ENCODE measurements at places on chromosomes 7 and 10.

DNA sequence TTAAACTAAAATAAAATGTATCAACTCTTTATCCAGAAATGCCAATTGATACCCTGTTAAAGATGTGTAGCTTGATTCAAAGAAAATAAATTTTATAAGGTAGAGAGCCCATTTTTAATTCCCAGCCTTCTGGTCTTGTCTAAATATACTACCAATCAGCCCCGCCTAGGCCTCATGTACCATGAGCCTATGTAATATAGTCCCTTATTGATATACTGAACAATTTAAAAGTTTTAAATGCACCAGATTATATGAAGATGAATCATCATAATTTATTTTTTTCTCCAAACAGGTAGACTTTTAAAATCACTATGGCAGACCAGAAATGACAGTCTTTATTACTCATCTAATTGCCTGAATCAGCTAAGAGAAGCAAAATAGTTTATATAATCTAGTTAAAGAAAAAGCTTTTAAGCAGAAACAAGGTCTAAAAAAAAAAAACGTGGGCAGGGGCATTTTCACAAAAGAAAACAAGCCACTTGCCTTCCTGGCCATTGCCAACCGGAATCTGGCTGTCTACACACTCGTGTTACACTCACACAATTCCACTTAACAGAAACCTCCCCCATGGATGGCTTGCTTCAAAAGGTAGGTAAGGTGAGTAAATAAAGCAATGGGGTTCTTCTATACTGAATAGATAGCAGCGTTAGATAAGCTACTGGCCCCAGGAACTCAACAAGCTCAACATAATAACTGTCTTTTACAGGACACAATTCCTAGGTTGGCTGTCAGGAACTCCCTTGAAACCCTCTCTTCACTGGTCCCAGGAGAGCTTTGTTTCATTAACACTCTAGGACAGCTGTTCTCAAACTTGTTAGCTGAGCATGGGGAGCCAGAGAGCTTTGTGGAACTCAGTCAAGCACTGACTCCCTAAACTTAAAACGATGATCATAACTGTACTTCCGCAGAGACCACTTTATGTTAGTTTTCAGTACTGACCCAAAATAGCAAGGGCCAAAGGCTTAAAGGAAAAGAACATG is 37.2 kb downstream of the RAPGEF5 start:
- no peak for DNase-seq

DNA sequence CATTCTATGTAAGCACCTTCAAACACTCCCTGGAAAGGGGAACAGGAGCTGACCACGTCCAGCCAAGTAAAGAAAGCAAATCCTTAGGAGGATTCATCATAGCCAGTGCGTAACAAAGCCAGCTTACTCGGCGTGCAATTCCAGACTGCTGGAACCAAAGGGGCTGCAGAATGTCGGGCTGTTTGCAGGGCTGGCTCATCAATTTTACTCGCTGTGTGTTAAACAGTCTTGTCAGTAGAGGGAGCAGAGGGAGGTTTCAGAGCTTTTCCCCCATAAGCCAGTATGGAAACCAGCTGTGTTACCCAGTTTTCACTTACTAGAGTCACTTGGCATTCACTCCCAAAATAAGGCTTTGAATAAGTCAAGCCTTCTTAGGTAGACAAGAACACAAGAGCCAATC is 127.1 kb downstream of the KMT2E start:
- DNase-seq = peak; percentile 66

- DNase-seq = no peak
Measured at GRCh38 chr7:102413091-102413490, 16.9 kb downstream of the PRKRIP1 start.

- no peak for DNase-seq
Measured at GRCh38 chr7:80247144-80247543, 112.5 kb downstream of the GNAI1 start.

- no peak for DNase-seq
Measured at GRCh38 chr7:90629297-90629918, 33.3 kb downstream of the CDK14 start.

- DNase-seq = no peak
Measured at GRCh38 chr7:105439174-105439893, 50.6 kb upstream of the SRPK2 start.

- no peak for DNase-seq
Measured at GRCh38 chr10:114548662-114549061, 109.4 kb downstream of the ABLIM1 start.

- no peak for DNase-seq
Measured at GRCh38 chr10:87674943-87675342, 15.3 kb downstream of the PAPSS2 start.

- DNase-seq = no peak
Measured at GRCh38 chr10:75008952-75009351, 102.5 kb upstream of the SAMD8 start.

DNA sequence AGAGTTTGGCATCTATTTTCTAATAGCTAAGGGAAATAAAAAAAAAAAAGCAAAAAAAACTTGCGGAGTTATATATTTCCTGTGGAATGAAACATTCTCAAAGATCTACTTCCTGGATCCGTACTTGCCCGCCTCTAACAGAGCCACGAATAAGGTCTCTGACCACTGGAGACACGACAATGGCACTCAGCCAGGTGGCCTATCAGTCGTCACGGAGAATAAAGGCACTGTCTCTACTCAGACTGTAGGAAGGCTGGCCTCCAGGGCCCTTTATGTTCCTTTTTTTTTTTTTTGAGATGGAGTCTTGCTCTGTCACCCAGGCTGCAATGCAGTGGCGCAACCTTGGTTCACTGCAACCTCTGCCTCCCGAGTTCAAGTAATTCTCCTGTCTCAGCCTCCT is 58.7 kb downstream of the RGS10 start:
- DNase-seq = no peak

- no peak for DNase-seq
Measured at GRCh38 chr10:60627778-60628748, 150.2 kb upstream of the CDK1 start.

- no peak for DNase-seq
Measured at GRCh38 chr7:2959828-2960599, 83.7 kb downstream of the CARD11 start.

GRCh38 chr7:100573691-100574361 is at the start of gene SAP25:
TSS of gene SAP25 (minus strand) at chr7:100573900. CDS start at chr7:100573742, 158 bp downstream.
- no peak for DNase-seq

DNA sequence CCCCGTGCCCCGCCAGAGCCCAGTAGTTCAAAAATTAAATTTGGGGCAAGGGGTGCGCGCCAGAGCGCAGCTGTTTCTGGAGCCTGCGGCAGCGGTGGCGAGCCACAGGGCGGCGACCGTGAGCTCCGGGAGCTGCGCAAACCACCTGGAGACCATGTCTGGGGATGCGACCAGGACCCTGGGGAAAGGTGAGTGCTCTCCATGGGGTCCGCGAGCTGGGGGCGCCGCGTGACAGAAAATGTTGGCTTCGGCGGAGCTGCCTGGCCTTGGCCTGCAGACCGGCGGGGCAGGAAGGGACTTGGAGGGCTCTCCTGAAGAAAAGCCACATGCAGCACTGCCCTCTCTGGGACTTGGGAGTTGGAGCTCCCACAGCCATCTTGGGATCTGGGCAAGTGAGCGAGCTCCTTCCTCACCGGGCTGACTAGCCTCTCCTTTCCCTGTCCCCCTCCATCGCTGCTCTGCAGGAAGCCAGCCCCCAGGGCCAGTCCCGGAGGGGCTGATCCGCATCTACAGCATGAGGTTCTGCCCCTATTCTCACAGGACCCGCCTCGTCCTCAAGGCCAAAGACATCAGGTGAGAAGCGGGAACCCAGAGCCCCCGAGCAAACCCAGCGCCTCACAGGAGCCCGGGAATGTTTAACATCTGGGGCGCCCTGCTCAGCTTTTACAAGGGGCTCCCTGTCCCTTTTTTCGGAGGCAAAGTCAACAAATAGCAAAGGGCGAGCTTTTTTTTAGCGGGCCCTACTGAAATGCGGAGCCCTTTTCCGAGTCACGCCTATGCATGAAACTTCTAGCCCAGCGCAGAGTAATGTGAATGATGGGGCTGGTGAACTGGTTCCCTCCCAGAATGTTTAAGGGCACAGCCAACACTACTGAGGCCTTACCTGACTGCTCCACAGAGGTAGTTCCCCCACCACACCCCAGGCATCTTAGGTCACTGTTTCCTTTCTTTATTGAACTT is 6.1 kb downstream of the GSTO2 start:
- no peak for DNase-seq

DNA sequence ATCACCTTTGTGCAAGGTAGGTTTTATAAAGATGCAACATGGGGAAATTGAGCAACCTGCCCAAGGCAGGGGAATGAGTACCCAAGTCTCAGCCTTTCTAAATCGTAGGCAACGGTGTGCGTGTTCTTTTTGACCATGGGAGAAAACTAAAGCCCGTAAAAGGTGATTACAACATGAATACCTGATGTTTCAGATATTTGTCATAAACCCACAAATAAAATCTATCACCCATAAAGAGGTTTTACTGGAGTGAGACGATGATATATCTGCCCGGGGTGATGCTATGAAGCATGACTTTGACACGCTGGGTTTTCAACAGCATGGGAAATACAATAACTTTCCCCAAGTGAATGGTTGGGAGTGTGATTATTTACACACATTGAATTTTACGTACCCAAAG is 406.3 kb upstream of the KLF6 start:
- no peak for DNase-seq

GRCh38 chr7:87058744-87059524 is 520 bp downstream of the ELAPOR2 start:
- DNase-seq = no peak

DNA sequence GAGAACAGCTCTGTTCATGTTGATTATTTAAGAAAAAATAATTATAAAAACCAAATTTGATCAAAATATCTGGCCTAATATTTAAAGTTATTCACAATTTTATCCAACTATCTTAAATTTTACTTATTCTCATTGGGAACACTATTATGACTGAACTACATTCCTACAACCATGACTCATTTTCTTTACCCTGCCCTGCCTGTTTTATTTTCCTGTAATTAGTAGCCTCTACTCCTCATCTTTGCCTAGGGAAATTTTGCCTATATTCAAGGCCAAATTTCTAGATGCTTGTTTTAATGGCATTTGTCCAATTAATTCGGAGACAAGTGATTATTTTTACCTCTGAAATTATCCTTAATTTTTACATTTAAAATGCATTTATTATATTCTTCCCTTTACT is 289.7 kb upstream of the TMEM229A start:
- no peak for DNase-seq

GRCh38 chr7:104005197-104005596 is 15.7 kb upstream of the RELN start:
- DNase-seq = no peak

DNA sequence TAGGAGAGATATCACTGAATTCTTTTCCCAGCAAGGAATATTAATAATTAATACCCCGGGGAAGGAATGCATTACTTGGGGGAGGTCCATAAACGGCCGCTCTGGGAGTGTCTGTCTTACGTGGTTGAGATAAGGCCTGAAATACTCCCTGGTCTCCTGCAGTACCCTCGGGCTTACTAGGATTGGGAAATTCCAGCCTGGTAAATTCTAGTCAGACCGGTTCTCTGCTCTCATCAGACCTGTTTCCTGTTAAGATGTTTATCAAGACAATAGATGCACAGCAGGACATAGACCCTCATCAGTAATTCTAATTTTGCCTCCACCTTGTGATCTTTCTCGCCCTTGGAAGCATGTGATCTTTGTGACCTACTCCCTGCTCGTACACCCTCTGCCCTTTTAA is 162.8 kb upstream of the KCND2 start:
- DNase-seq = no peak

- DNase-seq = no peak
Measured at GRCh38 chr10:13872411-13872810, 285.6 kb downstream of the PRPF18 start.

- DNase-seq = no peak
Measured at GRCh38 chr10:58662314-58662713, 149.6 kb downstream of the BICC1 start.

DNA sequence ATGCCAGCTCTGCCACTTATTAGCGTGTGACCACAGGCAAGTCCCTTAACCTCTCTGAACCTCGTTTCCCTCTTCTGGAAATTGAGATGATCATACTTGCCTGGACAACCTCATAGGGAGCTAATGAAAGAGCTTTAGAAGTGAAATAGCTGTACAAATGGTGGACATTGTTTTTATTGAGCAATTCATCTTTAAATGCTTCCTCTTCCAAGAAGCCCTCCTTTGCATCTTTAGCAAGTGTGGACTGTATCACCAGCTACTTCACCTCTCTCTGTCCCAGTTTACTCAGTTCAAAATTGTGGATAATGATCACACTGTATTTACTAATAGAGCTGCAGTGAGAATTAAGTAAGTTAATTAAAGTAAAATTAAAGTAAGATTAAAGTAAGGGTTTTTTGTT is 61.7 kb downstream of the CDH23 start:
- no peak for DNase-seq

DNA sequence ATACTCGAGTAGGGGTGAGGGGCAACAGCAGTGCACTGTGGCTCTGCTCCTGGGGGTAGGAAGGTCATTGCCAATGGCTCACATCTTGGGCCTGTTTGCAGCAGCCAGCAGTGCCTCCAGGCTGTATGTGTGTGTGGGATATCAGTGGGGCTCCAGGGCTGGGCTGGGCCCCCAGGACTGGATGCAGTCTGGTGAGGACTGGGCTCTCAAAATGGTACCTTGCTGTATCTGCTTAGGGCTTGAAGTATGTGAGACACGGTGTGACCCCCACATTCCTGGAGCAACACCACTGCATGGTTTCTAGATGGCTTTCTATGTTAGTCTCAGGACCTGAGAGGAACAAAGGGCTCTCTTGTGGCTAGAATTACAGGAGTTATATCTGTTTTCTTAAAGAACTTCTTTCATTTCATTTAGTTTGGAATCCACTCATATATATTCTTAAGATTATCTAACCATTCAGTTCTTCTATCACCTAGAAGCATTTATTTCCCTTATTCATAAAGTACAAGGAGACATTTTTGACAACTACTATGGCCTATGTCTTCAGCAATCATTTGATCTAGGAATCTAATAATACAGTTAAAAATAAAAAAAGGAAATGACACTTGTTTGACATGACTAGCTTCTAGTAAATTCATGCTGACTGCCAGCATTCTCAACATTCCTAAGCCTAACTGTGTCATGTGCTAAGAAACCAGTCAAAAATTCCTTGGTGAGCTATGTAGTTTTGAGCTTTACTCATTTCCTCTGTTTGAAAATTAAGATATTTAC is 443.2 kb upstream of the SEMA3A start:
- no peak for DNase-seq

DNA sequence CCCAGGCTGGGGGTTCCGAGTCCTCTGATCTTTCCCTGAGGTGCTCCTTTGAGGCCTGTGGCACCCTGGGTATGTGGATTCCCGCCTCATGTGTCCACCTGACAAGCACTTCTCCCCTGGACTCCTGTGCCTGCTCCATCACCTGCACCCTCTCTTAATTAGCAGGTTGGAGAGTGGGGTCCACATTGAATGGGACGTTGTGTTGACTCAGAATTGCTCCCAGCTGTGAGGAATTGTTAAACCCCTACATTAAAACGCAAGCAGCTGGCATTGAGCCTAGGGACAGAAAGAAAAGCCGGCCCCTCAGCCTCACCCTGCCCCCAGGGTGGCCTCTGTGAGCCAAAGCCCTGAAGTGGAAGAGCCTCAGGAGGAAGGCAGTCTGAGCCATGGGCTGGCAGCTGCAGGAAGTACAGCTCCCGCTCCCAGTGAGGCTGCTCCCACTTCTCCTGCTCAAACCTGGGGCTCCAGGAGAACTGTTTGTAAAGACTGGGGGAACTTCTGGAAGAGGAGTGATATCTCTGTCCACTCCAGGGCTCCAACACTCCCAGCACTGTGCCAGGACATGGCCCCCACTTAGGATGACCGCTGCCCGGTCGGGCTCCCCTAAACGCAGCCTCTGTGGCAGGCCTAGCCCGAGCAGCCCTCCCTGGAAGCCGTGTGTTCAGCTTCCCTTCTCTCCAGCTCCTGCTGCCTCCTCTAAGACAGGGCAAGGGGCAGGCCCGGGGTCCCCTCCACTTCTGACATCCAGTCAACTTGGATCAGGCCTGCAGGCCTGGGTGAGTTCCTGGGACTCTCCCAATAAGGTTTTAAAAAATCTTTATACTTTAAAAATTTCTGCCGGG is 1.8 kb upstream of the OPN4 start:
- peak; percentile 21 for DNase-seq

Measured in spinal cord (tissue), 10 donors.